Progenitor cell of endocrine pancreas (in vitro differentiated cells): ENCODE measurements at places on chromosomes 5 and 9.

- DNase-seq: no peak
These were observed 245.8 kb downstream of the SPATA31D1 start for GRCh38 chr9:82234160-82234943.

DNA sequence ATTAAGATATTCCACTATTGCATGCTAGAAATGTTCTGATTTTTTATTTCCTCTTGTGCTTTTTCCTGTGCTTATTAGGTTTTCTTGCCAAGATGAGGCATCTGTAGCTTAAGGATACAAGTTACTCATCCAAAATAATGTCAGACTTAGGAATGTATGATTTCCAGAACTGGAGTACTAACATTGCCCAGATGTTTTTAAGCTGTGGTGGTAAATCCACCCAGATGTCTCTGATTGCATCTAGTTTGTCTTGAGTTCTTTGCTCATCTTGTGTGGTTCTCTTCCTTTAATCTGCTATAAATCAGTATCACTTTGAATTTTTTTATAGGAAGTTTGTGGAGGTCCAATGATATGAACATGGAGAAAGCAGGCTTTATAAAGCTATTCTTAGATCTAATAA is 337.5 kb upstream of the ZNF608 start:
- DNase-seq: no peak

DNA sequence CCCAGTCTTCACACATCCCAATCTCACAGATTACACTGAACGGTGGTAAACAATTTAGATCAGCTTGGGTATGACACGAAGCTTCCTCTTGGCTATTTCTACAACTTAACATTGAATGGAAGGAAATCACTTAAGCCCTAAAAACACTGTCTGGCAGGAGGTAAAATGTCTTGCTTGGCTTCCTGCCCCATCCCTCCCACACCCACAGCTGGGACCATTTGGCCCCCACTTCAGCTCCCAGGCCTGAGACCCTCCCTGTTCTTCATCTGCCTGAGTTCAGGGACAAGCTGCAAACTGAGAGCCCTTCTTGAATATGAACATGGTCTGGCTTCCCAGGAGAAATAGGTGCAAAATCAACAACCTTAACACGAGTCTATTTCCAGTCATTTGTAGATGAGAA is 3.4 kb upstream of the COL15A1 start:
- DNase-seq: no peak

DNA sequence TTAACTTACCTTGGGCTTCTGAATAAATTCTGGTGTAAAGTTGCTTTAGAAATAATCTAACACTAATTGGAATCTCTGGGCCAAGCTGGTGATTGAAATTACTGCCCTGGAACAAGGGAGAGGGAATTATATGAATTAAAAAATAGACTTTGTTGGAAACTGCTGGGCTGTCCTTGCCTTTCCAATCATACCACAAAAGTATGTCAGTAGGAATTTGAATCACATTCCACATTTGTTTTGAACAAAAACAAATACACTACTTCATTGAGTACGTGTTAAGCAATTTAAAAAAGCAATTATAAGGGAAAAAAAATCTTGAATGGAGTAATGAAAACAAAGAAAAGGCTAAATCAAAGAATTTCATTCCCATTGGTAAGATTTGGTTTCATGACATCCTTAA is 102.5 kb upstream of the SREK1 start:
- no peak for DNase-seq

GRCh38 chr5:180548563-180548962 is 42.7 kb downstream of the SCGB3A1 start:
- no peak for DNase-seq

- DNase-seq: no peak
These were observed 76.9 kb downstream of the GHR start for GRCh38 chr5:42500003-42500599.

DNA sequence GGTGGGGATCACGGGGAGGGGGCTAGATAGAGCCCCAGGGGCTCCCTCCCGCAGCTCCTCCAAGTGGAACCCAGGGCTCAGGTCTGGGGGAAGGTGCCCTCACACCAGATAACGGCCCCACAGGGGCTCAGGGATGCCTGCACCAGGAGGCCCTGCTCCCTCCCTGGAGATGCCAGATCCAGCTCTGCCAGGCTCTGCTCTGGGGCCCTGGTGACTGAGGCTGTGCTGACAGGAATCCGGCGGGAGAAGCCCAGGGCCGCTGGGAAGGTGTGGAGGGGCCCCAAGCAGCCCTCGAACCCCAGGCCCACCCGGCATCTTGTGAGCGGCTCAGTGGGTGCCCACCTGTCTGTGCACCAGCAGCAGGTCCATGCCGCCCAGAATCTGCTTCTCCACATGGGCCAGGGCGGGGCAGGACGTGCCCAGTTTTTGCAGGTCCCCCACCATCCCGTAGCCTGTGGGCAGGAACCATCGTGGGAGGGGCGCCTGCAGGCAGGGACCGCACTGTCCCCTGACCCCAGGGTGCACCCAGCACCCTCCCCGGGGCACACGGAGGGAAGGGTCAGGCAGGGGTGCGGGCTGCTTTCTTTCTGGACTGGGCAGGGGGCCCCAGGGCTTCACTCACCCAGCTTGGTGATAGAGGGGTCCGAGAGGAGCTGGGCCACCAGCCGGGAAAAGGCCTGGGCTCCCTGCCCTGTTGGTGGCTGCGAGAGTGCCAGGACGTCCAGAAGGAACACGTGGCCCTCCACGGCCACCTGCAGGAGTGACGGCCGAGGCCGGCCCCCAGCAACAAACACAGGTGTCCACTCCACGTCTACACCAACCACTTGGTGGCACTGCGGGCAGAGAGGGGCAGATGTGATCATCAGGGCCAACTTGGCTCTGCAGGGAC is 48.9 kb upstream of the NRARP start:
- no peak for DNase-seq

- DNase-seq: no peak
These were observed 207.0 kb upstream of the ACO1 start for GRCh38 chr9:32177396-32177795.

DNA sequence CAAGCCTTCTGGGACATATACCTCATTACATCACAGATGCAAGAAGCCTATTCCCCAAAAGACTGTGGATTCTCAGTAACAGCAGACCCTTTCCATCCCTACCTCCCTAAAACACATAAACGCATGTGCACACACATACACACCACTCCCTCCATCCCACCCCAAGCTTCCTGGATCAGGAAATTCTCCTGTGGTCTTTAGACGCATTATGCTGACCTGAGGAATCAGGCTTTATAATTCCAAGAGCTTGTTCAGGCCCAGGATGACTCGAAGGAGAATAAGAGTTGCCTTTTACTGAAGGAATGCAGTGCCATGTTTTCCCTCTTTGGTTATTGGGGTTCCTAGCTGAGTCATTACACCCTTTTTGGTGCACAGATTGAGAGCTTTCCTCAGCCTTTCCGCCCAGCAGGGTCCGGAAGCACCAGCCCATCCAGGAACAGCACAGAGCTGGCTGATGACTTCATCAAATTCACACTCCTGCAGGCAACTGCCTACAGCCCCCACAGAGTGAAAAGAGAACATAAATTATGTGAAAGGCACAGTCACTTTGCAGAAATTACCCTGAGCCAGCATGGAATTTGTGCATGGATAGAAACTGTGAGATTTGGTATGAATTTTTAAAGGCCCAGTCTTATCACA is 385.0 kb upstream of the TRPC7 start:
- no peak for DNase-seq

- no peak for DNase-seq
These were observed 21.5 kb downstream of the SERINC5 start for GRCh38 chr5:80234116-80234948.

- DNase-seq: no peak
These were observed 538.1 kb upstream of the MEF2C start for GRCh38 chr5:89421035-89421434.

DNA sequence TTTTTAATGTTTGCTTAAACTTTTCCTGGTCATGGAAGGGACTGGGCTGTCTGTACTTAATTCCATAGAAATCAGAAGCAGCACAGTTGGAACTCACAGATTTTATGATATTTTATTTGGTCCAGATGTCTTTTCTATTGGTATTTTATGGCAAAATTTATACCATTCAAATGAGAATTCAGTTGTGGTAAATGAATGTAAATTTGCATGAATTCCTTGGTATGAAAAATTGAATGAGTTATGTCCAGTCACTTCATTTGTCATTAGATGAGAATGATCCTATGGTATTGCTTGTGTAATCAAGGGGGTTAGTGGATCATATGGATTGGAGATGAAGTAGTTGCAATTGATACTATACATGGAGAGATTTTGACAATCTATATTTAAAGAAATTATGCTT is 188.0 kb downstream of the KDM4C start:
- no peak for DNase-seq

GRCh38 chr9:81096625-81097024 is 592.7 kb downstream of the TLE1 start:
- no peak for DNase-seq

DNA sequence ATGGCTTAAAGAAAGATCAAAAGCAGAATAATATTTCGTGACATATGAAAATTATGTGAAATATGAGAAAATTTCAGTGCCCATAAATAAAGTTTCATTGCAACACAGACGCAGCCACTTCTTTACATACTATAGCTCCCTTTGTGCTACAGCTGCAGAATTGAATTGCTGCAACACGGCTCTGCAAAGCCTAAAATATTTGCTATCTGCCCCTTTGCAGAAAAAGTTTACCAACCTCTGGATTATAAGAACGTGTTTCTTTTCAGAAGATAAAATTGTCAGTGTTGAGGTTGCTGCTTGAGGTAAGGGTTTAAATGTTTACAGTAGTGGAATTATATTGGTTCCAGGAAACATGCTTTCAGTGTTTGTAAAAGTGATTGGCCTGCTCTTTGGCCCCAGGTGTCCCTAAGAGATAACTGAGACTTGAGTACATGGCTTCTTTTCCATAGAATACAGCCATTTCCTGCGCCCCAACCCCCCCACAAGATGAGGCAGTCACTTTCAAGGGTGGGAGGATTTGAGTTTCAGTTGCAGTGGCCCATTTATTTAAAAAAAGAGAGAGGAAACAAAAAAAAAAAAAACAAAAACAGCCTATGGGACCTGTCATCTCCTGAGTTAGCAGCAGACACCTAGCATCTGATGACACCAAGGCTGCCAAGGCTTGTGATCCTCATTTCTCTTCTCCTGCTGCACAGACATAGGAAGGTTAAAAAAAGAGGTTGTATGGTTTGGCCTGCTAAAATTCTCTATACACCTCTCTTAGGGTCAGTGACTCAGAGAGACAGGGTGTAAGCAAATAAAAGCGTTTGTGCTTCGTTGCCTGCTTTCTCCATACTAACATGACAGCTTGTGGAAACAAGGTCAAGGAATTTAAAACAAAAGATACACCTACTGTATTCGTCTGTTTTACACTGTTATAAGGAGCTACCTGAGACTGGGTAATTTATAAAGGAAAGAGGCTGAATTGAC is 28.0 kb upstream of the HTR4 start:
- no peak for DNase-seq

DNA sequence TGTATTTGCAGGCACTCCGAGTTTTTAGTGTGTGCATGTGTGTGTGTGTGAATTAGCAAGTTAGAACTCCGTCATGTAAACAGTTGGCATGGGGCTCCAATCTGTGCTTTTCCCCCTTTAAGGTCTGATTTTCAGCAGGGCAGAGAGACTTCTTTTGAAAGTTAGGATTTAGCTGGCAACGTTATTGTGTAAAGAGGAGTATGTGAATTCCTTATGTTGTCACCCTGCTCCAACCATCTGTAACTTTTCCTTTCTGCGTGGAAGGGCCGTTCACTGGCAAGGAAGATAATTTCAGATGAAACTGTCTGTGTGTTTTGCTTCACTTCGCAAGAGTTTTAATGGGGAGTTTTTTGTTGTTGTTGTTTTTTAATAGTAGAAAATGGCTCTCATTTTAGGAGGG is 332 bp downstream of the SGCD start:
- DNase-seq: no peak

DNA sequence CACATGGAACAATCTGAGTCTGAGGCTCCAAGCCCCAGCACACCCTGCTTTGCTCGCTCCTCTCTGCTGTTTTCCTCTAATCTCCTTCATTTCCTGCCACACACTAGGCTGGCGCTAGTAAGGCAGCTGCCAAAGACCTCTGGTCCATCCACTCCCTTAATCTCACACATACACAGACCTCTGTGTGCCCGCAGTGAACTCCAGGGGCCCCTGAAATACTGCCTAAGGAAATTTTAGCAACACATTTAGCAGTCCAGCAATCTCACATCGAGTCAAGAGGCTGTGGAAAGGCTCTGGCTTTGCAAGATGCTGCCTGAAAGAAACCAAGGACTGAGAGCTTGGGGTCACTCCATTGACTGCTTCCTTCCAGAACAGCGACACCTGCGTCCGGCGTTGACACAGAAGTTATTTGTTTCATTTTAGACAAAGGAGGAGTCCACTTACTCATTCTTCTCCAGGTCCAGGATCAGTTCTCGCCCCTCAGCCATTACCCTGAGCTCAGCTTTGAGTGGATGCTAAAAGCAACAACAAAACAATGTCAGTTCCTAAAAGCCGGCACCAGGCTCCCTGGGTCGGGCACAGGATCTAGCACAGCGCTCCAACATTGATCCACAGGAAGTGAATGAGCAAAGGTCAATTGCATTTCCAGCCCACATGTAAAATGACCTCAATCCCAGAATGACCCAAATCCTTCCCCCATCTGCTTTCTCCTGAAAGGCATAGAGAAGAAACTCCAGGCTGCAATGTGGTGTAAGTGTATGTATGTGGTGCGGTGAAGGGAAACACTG is 11.5 kb downstream of the ADAM19 start:
- DNase-seq: no peak

DNA sequence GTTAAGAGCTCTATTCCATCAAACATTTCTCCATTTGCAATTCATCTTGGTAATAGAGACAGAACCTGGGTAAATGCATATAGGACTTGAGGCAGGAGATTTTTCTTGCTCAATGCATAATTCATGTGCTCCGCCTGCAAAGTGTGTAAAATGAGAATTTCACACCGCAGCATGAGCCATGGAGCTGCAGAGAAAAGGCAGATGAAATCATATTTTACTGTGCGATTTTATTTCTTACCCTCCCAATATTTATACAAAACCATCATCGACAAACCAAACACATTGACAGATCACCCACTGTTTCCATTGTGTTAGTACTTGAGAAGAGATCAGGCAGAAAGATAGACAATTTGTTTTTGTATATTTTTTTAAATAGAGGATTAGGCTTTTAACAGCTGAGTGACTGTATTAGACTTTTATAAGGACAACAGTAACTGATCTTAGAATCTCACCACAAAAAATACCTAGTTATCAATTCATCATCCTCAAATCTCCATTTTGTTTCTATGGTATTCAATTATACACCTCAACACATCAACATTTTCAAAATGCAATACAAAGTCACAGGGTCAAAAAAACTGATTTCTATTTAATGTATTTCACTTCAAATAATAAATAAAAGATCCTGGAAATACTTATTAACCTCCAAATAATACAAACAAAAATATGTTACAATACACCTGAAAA is 191.1 kb downstream of the AP3B1 start:
- no peak for DNase-seq
